ENCODE measurements at places on chromosomes 6 and 20. TPM values are rescaled to one million over a fixed set of nuclear protein-coding genes. Genes with fewer than 3 reads are reported as not detected.

Gene GLP1R
- not detected for total RNA-seq

Gene GCM1
- total RNA-seq: not detected

Gene PMEPA1
- 12.2 TPM for total RNA-seq

Gene HLA-B
- total RNA-seq: 415 TPM

Gene PRL
- total RNA-seq: not detected

Gene HLA-DOA
- total RNA-seq: 1.9 TPM

GRCh38 chr20:16785226-16785625, 37.1 kb downstream of the OTOR start:
- no peak for DNase-seq

DNA sequence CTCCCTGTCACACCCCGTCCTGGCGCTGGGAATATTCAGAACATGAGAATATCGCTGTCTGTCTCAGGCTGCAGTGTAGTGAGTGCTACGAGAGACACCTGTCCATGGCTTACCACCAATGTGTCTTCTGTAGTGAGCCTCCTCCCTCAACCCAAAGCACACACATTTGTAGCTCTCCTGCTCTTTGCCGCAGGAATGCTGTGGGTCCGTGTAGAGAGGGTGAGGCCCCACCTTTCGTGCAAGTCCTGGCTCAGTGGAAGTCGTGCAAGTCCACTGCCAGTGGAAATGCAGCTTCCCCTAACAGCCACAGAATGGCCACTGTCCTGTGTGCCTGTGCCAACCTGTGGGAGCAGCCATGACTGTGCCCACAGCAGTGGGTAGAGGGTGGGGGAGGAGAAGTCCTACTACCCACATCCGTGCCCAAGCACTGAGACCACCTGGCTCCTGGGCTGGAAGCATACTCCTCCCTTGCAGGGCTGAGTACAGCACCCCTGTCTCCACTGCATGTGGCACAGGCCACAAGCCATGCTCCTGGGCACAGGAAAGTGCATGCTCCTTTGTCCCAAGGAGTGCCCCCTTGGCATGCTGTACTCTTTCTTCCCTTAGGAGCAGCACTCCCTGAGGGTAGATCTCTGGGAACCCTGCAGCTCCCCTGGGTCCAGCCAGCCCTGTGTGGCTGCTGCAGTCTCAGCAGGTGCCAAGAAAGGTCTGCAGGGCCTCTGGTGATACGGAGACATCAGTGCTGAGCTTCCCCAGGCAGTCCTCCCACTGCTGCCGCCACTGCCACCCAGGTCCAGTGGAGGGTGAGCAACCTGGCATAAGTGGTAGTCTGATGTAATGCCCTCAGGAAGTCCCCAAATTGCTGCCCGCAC, 28.0 kb downstream of the IGF2R start:
- no peak for DNase-seq

DNA sequence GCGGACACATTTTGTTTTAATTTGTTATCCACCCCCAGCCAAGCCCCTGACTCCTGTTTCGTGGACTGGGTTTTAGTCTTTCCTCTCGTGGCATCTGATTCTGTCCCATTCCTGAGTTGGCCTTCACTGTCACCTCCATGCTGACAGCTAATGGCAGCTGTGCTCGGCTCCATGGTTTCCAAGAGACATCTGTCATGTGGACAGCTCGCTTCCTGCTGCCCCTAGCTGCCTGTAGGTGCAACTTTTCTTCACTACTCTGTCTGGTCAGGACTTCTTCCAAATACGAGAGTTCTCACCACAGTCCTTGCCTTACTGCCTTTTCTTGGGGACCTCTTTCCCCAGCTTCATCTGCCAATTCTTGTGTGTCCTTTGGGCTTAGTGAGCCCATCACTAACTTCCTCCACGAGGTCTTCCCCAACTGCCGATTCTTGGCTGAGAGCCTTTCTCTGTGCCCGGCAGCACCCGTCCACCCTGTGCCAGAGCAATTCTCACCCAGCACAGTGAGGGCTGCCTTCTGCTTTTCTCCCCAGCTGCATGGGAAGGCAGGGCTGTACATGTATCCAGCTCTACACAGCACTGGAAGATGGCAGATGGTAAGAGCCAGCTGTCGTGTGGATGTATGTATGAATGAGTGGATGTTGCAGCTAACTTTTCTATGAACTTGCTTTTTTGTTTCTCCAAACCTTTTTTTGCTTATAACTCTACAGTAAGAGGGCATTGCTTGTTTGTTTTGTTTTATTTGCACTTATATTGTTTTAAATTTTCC, 140.4 kb downstream of the F13A1 start:
- DNase-seq: no peak

- no peak for DNase-seq
Observed at GRCh38 chr6:169726963-169727362, 2.7 kb upstream of the PHF10 start.

DNA sequence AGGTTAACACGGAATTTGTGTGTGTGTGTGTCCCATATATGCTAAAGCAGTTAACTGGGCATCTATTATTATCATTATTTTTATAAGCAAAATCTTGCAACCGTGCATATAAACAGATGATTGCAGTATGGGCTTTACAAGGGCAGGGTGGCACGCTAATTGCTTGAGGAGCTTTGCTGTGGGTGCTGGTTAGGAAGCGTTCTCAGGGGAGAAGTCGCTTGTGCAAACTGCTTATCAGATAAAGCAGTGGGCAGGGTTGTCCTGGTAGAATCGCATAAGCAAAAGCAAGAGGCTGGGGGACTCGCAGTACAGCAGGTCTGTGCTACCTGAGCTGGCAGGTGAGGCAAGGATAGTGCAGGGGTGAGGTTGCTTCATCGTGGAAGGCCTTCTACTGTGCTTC, 9.7 kb upstream of the CCN6 start:
- peak; percentile 6 for DNase-seq

GRCh38 chr6:20876561-20876960, 342.3 kb downstream of the CDKAL1 start:
- no peak for DNase-seq

GRCh38 chr6:106648651-106649308, 19.4 kb downstream of the QRSL1 start:
- no peak for DNase-seq

GRCh38 chr6:71720705-71721104, 165.6 kb upstream of the RIMS1 start:
- DNase-seq: no peak

DNA sequence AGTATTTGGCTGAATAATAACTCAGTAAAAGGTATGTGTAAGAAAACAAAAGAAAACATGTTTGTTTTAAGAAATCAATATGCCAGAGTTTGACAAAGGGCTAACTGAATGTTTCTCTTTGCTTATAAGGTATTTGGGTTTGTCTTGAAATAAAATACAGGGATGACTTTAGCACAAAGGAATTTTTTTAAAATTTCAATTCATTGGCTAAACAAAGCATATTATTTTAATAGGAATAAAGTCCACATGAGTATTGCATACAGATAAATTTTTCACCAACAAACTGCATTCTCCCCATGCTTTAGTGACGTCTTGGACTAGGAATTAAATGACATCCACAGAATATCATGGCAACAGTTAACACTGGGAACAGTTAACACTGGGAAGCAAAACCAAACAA, 480.0 kb upstream of the JAG1 start:
- no peak for DNase-seq

DNA sequence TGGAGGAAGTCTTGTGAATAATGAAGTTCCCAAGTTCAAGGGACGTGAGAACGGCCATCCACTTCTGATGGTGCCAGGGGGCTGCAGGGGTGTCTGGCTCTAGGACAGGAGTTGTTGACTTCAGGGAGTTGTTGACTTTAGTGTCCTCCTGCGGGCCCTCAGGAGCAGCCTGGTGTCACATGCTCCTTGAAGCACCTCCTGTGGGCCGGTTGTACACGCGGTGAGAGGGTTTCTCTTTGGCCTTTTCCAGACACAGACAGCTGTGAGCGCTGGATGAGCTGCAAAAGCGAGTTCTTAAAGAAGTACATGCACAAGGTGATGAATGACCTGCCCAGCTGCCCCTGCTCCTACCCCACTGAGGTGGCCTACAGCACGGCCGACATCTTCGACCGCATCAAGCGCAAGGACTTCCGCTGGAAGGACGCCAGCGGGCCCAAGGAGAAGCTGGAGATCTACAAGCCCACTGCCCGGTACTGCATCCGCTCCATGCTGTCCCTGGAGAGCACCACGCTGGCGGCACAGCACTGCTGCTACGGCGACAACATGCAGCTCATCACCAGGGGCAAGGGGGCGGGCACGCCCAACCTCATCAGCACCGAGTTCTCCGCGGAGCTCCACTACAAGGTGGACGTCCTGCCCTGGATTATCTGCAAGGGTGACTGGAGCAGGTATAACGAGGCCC, 77.8 kb downstream of the ISM1 start:
- DNase-seq: no peak

DNA sequence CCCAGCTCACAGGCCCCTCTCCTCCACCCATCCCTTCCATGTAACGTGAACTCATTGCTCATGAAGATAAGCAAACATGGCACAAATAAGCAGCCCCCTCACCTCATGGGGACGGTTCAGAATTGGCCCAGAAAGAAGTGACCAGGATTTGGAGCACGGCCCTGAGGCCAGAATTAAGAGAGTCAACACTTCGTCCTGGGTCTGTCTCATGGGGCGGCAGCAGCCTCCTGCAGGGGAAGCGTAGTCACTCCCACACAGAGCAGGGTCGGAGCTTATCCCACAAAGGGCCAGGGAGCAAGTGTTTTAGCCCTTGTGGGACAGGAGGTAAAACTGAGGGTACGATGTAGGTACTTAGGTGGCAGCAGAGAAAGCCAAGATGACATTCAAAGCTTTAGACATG, 28.6 kb upstream of the DACT2 start:
- DNase-seq: no peak

- DNase-seq: no peak
Observed at GRCh38 chr6:93779086-93779841, 359.9 kb upstream of the EPHA7 start.

GRCh38 chr6:73209117-73209516, 16.2 kb downstream of the KHDC1L start:
- DNase-seq: no peak

GRCh38 chr6:162581988-162582780, 145.4 kb downstream of the PRKN start:
- no peak for DNase-seq

DNA sequence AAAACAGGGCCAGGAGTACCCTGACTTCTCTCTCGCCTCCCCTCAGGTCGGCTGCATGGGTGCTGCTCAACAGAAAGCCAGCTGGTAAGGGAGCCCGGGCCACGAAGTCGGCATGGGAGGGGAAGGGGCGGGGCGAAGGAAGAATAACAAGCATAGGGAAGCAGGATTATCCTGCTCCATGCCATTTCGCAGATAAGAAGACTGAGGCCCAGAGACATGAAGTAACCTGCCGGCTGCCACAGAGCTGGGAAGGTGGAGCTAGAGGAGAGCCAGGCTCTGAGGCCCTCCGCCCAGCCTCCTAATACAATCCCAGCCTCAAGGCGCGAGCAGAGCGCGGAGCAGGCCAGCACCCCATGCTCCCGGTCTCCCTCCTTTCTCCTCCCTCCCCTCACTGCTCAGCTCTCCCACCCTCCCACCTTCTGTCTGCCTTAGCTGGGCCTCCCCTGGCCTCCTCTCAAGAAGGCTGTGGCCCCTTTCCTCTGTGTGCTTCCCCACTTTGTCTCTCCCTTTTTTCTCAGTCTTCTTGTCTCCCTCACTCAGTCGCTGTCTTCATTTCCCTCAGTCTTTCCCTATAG, 13.2 kb upstream of the HMGA1 start:
- peak; percentile 56 for DNase-seq

Measured in Daoy (cell line).